ENCODE measurements at places on chromosomes 3 and 15. TPM values are rescaled to one million over a fixed set of nuclear protein-coding genes. Genes with fewer than 3 reads are reported as not detected.
A peak's percentile ranks its signal among the peaks of the same experiment; 100 is the strongest.

The P2RY14 gene
- total RNA-seq, result 0.68 TPM

The GOLGA6A gene
- total RNA-seq, result not detected

The KBTBD13 gene
- 0.18 TPM for total RNA-seq

The CNTN3 gene
- total RNA-seq, result 24.5 TPM

The SUCLG2 gene
- 70.8 TPM for total RNA-seq

The GNAT1 gene
- total RNA-seq, result not detected

The MEGF11 gene
- total RNA-seq, result not detected

The CCR8 gene
- not detected for total RNA-seq

DNA sequence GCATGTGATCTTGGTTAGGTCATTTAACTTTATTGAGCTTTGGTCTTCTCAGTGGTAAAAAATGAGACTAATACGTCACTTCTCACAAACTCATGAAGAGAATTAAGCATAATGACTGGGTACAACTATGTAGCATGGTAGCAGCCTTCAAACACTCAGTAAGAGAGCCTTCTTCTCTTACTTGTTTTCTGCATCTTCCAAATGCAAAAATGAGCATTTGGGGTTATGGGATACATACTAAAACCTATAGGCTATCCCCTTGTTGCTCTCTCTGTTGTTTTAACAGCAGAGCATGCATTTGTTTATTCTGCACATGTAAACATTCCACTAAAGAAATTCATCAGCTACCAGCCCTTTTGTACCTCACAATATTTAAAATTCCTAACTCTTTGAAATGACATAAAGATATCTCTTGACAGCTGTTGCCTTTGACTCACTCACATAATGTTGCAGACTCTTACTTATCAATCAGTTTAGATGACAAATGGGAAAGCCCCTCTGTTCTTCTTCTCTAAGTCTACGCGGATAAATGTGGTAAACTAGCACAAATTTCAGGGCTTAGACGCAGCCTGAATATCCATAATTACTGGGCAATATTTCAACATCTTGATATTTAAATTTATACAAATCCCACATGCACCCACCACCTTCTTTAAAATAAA is 327.3 kb upstream of the SATB1 start:
- no peak for DNase-seq

GRCh38 chr15:36837246-36837645 is 257.8 kb downstream of the CDIN1 start:
- DNase-seq, result no peak

GRCh38 chr3:32499585-32499984 is 3.1 kb downstream of the CMTM6 start:
- DNase-seq, result no peak

DNA sequence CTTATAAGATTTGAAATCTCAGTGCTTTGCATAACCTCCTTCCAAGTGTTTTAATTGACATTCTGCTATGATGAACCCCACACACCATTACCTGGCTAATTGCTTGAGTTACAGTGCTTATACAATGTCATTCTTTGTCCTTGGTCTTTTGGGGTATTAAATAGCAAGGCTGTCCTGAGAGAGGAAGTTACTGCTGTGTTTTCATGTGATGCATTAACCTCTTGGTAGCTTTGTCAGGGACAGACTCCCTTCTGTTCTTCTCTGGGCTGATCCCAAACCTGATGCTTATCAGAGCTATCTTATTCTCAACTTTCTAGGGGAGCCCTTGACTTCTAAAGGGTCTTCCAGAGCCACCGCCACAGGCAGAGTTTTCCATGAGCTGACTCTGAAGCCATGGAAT is 12.4 kb upstream of the OTOL1 start:
- no peak for DNase-seq

DNA sequence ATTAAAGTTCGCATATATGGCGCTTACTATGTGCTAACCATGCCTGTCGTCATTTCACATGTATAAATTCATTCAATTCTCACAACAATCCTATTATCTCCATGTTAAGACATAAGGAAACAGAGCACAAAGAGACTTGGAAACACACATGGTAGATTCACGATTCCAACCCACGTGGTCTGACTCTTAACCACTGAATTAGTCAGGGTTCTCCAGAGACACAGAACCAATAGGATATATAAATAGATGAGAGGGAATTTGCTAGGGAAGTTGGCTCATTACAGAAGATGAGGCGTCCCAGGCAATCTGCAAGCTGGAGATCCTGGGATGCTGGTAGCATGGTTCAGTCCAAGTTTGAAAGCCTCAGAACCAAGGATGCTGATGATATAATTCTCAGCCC is 765.3 kb downstream of the TBL1XR1 start:
- no peak for DNase-seq

DNA sequence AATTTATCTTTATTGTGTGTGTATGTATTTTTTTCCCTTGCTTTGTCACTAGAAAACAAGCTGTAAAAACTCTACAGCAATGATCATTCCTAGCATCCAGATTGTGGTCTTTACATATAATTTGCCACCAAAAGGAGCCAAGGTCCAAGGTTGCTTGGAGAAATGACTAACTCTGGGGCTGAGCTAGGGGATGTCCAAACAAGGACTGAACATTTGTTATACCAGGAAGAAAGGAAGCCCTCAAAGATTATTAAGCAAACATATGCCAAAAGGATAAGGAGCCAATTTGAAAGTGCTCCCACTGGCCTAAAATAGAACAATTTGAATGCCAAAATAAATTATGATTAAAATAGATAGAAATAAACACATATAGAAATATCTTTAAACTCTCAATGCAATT is 293.3 kb downstream of the ZIC1 start:
- DNase-seq, result no peak

DNA sequence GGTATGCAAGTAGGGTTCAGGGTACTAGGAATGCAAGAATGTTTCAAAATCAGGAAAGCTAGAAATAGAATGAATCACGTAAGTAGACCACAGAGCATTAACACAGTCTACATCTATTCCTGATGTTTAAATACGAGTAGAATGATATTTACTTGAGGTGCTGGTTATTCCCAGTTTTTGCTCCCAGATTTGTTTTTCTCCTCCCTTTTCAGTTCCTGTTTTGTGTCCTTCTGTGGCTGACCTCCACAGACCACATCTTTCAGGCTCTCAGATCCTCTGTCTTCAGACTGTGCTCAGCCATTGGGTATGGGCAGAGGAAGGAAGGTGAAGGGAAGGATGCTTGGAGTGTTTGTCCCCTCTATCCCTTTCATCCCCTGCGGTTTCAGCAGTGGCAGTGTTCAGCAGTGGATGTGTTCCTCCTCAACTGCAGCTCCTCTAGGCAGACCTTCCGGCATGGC is 276.6 kb downstream of the ZNF621 start:
- no peak for DNase-seq

DNA sequence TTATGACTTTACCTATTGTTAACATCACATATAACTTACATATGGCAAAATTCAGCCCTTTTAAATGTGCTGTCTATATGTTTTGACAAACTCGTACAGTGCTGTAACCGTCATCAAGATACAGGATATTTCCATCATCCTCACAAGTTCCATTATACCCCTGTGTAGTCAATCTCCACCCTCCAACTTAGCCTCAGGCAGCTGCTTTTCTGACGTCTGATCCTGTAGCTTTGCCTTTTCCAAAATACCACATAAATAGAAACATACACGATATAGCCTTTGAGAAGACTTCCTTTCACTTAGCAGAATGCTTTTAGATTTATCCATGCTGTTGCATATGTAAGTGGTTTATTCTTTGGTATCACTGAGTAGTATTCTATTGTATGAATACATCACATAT is 47.1 kb downstream of the SLC12A1 start:
- DNase-seq, result no peak

DNA sequence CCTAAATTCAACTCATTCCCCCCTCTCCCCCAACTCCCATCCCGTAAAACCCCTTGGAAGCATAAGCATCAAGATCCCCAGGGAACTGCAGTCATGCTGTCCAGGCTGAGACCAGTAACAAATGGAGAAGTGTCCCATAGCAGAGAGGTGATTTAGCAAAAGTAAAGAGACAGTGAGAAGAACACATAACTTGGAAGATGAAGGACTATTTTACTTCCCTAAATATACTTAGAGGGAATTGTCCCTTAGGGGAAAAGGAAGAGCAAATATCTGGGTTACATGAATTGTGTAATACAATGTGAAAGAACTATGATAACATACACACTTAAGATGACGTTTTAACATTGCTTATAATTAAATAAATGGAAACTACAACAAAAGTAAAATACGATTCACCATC is 61.6 kb upstream of the LRRFIP2 start:
- DNase-seq, result no peak

DNA sequence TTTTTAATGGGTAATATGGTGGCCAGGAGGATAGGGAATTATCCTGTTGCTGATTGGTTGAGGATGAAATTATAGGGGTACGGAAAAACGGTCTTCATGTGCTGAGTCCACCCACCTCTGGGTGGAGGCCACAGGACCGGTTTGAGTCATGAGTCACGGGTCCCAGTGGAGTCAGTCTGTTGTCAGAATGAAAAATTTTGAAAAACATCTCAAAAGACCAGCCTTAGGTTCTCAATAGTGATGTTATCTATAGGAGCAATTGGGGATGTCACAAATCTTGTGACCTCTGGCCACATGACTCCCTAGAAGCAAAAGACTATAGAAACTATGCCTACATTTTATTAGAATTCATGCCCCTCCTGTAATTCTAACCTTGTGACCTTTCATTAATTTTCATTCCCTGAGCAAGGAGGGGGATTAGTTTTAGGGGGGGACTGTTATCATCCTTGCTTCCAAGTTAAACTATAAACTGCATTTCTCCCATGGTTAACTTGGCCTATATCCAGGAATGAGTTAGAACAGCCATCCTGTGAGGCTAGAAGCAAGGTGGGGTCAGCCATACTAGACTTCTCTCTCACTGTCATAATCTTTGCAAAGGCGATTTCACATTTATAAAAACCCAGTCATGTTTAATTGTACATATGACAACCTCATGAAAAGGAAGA is 101.2 kb downstream of the TCF12 start:
- DNase-seq, result no peak

GRCh38 chr3:41991437-41991836 is 29.5 kb upstream of the ULK4 start:
- no peak for DNase-seq

- no peak for DNase-seq
These were observed 83.4 kb downstream of the CLDN1 start for GRCh38 chr3:190238871-190239270.

DNA sequence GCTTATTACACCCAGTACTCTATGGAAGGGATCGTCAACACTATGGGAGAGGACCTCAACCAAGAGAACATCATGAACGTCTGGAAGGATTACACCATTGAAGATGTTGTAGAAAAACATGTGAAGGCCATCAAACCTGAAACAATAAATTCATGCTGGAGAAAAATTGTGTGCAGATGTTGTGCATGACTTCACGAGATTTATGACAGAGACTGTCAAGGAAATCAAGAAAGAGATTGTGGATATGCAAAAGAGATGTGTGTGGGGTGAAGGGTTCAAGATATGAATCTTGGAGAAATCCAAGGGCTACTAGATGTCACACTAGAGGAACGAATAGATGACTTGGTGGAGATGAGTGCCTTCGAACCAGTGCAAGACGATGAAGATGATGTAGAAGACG is 3.5 kb upstream of the PARP16 start:
- no peak for DNase-seq

DNA sequence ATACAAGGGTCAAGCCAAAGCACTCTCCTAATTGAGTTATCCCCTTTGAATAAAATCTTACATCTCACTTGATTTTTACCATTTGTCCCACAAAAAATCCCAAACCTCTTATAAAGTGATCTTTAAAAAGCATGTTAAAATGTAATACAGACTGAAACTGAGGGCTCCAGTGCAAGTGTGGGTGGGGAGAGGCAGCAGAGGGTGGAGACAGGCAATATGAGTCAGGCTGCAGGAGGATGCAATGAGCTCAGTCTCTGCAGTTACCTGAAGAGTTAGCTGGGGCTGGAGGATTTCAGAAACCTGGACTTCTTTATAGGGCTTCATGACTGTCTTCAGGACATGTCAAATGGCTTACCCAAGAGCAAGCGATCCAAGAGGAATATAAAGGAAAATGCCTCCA is 14.2 kb upstream of the COLQ start:
- no peak for DNase-seq

GRCh38 chr15:62391641-62392262 is 226.7 kb upstream of the C2CD4B start:
- peak; percentile 56 for DNase-seq

- DNase-seq, result no peak
These were observed 92.9 kb upstream of the GK5 start for GRCh38 chr3:142318331-142318730.

DNA sequence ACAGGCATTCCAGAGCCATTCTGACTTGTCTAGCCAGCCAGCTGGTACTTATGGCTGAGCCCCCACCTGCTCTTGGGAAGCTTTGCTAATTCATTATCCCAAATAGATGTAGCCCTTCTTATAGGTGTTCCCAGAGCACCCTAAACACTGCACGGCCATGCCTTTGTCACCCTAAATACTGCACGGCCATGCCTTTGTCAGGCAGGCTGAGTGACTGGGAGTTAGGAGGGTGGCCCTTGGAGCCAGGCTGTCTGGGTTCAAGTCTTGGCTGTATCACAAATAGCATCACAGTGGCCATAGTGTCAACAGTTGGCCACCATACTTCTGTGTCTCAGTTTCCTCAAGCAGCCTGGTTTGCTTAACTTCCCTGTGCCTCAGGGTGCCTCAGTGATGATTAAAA is 292.3 kb downstream of the ADAMTS17 start:
- peak; percentile 4 for DNase-seq

DNA sequence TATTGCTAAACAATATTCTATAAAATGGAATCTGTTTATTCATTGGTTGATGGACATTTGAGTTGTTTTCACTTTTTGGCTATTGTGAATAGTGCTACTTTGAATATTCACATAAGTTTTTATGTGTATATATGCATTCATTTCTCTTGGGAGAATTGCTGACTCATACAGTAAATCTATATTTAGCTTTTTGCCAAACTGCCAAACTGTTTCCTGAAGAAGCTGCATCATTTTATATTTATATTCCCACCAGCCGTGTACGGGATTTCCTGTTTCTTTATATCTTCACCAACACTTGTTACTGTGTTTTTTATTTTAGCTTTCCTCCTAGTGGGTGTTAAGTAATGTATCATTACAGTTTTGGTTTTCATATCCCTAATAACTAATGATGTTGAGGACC is 12.5 kb upstream of the TCAIM start:
- DNase-seq, result no peak

GRCh38 chr3:128311441-128311844 is 155.2 kb downstream of the DNAJB8 start:
- peak; percentile 13 for DNase-seq

DNA sequence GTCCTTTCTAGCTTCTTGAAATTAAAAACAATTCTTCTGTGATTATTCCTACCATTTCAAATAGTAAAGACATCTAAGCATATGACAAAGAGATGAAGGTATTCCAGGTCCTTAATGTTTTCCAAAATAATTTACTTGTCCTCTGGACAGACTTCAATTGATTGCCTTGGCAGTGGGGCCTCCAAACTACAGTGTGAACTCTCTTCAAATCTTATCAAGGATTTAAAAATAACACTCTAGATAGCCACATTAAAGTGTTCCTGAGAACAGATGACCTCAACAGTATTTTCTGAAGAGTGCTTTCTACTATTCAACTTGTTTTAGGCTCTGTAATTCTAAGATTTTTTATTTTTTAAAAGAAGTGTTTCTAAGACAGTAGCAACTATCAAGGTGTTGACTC is 7.9 kb upstream of the MLF1 start:
- no peak for DNase-seq
